CD4-positive, alpha-beta T cell treated with Interleukin-6 at 100 ng/mL for 8 hours (primary cell): ENCODE measurements at places on chromosomes 16 and 17.

- no peak for DNase-seq
Measured at GRCh38 chr16:21260870-21261791, 17.0 kb downstream of the CRYM start.

GRCh38 chr17:79959042-79959441 lies 76.6 kb downstream of the TBC1D16 start:
- DNase-seq: no peak

GRCh38 chr17:79622776-79623175 lies 11.9 kb upstream of the RBFOX3 start:
- no peak for DNase-seq

DNA sequence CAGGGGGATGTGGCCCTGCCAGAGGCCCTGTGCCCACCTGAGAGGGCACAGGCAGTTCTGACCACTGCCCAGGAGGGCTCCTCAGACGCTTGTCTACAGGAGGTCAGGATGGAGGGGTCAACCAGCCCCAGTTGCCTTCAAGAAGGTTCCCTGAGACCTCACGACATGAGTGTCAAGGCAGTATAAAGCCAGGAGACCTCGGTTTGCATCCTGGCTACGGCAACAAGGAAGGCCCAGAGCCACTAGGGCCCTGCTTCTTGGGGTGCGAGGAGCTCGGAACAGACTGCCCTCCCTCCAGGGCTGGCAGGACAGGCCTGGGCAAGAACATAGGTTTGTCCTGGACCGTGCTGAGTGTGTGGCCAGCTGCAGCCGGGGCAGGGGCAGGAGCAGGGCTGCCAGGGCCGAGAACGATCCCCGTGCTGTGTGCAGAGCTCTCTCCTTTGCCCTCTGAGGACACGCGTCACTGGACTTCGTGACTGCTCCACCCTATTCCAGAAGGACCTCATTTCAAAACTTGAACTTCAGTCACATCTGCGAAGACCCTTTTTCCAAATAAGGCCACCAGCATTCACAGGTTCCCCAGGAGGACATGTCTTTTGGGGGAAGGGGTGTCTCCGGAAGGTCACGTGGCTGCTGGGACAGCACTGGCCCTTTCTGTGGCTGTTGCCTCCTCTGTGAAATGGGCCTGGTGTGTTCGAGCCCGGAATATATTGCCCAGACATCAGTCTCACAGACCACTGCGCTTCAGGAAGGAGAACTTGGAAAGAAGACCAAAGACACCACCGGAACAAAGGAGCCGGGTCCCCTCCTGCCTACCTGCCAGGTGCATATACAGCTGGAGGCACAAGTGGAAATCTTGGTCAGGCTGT lies 27.7 kb downstream of the SLC7A5 start:
- DNase-seq: no peak

DNA sequence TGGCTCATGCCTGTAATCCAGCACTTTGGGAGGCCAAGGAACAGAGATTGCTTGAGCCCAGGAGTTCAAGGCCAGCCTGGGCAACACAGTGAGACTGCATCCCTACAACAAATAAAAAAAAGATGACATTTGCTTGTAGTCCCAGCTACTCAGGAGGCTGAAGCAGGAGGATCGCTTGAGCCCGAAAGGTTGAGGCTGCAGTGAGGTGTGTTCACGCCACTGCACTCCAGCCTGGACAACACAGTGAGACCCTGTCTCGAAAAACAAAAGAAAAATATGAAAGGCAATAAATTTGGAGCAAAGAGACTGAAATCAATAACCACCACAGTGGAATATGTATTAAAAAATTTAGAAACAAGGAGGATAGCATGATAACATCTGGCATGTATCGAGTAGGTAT lies 143.8 kb upstream of the RBL2 start:
- no peak for DNase-seq

DNA sequence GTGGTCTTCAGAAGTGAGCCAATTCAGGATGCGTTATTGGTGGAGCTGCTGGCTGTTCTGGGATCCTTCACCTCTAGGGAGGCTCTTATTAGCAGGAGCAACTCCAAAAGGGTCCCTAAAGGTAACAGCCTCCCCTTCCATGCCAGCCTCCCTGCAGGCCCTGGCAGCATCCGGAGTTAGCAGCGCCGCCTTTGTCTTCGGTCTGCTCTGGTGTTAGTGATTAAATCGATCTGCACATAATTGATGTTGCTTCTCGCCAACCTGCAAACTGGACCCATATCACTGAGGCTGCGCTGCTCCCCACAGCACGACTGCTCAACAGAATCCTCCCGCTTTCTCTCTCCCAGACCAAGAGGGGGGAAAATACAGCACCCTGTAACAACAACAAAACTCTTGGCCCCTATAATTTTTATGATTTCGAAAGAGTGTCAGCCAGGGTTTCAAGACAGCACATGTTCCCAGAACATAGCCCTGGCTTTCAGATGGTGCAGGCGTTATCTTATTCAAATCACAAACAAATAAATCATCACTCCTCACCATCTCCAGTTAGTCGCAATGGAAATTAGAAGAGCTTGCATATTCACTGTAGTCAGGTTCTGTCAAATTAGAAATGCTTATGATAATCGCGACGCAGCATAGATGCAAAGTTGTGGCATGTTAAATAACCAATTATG lies 76.0 kb downstream of the IRX3 start:
- no peak for DNase-seq

GRCh38 chr16:2428051-2428783 lies 1.0 kb upstream of the CCNF start:
- no peak for DNase-seq

- DNase-seq: peak; percentile 35
Measured at GRCh38 chr17:40427002-40427491, 9.4 kb upstream of the TOP2A start.

DNA sequence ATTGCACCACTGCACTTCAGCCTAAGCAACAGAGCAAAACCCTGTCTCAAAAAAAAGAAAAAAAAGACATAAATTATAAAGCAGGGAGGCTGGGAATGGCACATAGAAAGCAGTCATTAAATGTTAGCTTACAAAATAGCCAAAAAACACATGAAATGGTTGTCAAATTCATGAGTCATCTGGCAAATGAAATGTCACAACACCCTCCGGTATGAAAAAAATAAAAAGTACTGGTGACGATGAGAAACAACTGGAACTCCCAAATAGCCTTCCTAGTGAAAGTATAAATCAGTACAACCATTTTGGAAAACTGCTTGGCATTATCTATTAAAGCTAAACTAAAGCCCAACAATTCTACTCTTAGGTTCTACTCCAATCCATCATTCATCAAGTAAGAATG lies 3.5 kb upstream of the KATNB1 start:
- DNase-seq: no peak

- no peak for DNase-seq
Measured at GRCh38 chr16:73315645-73316044, 267.7 kb upstream of the ZFHX3 start.

GRCh38 chr17:49994085-49995054 lies 654 bp downstream of the DLX3 start:
- no peak for DNase-seq

DNA sequence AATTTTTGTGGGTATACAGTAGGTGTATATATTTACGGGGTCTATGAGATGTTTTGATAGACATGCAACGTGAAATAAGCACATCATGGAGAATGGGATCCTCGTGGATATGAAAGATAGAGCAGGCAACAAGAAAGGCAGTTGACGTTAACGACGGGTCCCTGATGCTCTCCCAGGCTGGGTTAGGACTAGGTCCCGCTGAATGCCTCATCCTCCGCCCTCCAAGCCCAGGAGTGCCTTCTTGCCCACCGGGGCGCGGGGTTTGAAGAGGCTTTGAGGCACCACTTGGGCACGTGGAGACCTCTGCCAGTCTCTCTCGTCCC lies 9.5 kb upstream of the ZFP90 start:
- no peak for DNase-seq

- no peak for DNase-seq
Measured at GRCh38 chr17:10048629-10049350, 143.7 kb upstream of the RCVRN start.

DNA sequence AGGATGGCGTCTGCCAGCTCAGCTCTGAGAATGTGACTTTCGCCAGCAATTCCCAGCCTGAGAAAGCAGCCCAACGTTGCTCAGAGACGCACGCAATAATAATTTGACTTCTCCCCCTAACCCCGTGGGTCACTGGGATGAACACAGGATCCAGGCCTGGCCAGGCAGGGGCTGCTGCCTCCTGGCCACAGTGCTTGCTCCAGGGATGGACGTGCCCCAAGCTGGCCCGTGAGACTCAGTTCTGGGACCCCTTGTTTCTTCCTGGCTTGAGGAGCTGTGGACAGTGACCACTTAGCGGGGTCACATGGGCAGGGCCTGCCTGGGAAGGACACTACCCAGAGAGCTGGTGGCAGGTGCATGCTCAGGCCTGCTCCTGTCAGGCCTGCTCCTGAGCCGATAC lies 13.5 kb upstream of the DPEP1 start:
- no peak for DNase-seq
